Renal pelvis (tissue), 12 donors: ENCODE measurements at places on chromosomes 5 and 9.

GRCh38 chr5:139711067-139711905 lies 63.1 kb downstream of the CXXC5 start:
- no peak for DNase-seq

GRCh38 chr5:51302343-51302742 lies 80.9 kb upstream of the ISL1 start:
- no peak for DNase-seq

- no peak for DNase-seq
Observed at GRCh38 chr9:132000659-132001058, 79.0 kb downstream of the MED27 start.

GRCh38 chr9:71685394-71685793 lies 82.9 kb downstream of the CEMIP2 start:
- DNase-seq: no peak

DNA sequence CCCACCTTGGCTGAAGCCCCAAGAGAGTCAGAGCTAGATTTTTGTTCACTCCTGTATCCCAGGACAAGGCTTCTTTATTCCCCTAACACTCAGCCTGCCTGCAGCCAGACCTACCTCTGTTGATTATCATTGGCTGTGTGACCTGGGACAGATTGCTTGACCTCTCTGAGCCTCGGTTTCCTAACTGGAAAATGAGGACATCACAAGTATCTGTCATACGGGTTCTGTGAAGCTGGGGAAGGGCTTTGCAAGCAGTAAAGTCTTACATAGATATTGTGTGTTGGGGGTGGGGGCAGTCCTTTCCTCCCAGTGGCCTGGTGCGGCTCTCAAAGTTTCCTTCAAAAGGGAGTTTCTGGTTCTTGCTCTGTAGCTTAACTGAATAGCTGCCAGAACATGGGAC lies 2.5 kb upstream of the NEK6 start:
- DNase-seq: no peak

GRCh38 chr5:2184563-2185540 lies 302.1 kb upstream of the IRX4 start:
- DNase-seq: no peak

GRCh38 chr5:112061666-112062065 lies 304.7 kb upstream of the NREP start:
- no peak for DNase-seq

DNA sequence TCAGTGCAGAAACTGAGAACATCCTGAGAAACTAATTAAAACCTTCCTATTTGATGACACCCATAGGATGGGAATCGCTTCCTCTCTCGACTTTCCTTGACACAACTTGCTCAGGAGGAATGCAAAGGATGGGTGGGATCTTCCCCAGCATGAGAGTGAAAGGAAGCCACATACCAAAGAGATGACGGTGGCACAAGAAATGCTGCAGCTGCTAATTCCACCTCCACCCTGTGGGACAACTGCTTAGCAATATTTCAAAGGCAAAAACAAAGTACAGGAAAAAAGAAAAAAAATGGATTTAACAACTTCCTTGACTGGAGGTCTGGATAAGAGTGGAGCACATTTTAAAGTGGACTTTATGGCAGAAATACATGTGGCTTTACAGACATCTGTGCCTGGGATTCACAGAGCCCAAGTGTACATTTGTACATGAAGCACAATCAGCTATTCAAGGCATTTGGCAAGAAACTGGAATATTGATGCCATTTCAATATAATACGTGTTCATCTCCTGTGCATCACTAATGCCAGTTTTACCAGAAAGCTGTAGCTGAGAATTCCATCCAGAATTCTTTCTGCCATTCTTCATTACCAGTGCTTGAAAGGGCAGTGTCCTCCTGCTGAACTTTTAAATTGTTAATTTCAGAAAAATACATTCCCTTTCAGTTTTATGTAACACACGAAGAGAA lies 359.2 kb upstream of the ACTBL2 start:
- DNase-seq: peak; percentile 51

DNA sequence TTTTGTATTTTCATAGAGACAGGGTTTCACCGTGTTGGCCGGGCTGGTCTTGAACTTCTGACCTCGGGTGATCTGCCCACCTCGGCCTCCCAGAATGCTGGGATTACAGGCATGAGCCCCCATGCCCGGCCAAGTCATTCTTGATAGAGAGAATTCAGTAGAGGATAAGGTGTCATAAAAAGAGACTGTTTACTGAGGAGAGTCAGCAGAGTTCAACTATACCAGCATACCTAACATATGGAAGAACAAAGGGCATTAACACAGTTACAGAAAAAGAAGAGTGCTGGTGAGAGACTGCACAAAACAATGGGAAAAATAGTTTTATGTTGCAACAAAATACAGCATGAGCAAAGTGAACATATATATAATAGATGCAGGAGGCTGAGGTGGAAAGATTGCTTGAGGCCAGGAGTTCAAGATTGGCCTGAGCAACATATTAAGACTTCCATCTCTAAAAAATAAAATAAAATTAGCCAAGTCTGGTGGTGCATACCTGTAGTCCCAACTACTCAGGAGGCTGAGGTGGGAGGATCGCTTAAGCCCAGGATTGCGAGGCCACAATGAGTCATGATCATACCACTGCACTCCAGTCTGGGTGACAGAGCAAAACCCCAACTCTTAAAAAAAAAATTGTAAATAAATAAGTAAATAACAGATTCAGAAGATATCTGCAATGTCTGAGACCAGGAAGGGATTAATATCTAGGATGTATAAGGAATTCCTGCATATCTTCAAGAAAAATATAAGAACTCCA lies 19.5 kb downstream of the B4GALT1 start:
- no peak for DNase-seq

- DNase-seq: no peak
Observed at GRCh38 chr9:73239570-73240265, 88.1 kb downstream of the ANXA1 start.

DNA sequence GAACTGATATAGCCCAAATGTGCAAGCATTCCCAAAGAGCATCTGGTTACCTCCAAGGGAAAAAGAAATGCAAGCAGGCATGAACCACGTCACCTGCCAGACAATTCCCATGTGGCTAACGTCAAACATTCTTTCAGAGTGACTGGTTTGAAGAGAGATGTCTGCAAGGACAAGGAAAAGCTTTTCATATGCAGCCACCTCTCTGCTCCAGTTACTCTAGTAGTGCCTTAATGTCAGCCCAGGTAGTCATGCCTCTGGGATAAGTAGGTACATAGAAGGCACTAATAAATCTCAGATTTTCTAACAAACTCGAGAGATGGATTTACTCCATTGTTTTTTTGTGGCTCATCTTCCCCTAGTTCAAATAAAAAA lies 96.8 kb upstream of the IFNK start:
- DNase-seq: no peak

- DNase-seq: no peak
Observed at GRCh38 chr9:100072805-100073204, 26.0 kb downstream of the ERP44 start.

- no peak for DNase-seq
Observed at GRCh38 chr9:34610434-34611206, 1.3 kb downstream of the RPP25L start.

DNA sequence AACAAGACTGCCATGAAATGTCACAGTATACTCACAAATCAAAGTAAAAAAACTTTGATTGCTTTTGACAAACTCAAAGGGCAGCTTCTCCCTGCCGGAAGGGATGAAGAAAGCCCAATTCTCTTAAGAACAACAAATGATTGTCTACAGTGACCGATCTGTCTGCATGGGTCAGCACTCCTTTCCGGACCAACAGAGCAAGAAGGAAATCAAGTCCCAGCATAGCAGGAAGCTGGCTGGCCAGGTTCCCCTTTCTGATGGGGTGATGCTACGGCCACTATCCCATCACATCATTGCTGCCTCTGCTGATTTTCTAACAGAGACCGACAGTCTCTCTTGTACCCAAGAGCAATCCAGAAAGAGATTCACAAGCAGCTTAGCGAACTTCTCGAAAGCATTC lies 692 bp downstream of the C1QTNF3 start:
- peak; percentile 66 for DNase-seq

DNA sequence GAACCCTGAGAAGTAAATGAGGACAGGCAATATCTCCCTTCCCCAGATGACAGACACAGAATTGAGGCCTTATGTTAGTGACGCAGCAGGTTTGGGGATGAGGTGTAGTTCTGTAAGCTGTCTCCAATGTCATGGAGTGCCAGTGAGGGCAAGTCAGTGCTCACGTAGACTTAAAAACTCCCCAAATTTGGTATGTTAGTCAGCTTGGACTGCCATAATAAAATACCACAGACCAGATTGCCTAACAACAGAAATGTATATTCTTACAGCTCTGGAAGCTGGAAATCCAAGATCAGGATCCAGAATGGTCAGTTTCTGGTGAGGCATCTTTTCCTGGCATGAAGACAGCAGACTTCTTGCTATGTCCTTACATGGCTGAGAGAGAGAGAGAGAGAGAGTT lies 14.9 kb downstream of the FOXI1 start:
- no peak for DNase-seq

DNA sequence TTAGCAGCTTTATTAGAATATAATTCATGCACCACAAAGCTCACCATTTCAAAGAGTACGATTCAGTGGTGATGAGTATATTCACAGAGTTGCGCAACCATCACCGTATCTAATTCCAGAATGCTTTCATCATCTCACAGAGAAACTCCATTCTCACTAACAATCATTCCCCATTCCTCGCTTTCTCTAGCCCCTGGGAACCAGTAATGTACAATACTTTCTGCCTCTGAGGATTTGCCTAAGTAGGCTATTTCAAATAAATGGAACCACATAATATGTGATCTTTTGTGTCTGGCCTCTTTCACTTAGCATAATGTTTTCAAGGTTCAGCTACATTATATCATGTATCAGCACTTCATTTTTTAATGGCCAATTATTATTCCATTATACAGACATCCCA lies 145.1 kb upstream of the ADAMTS16 start:
- no peak for DNase-seq

GRCh38 chr5:59079622-59080620 lies 497.0 kb downstream of the RAB3C start:
- DNase-seq: no peak

GRCh38 chr9:130165579-130165978 lies 6.6 kb upstream of the NCS1 start:
- DNase-seq: no peak

GRCh38 chr9:37840560-37841194 lies 40.1 kb downstream of the DCAF10 start:
- no peak for DNase-seq

DNA sequence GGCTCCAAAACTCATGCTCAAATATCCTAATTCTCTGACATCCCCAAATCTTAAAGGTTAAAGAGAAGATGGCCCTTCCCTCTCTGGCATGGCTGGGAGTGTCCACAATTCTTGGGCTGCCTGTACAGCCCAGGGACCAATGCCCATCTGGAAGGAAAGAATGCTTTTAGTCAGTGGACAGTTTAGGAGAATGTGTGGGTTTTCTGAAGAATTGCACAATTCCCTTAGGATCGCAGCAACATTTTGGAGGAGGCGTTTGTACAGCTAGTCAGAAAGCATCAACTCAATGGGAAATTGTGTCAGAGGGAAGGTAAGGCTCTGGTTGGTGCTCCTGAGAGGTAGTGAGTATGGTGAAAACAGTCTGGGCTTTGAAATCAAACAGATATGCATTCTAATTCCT lies 15.0 kb downstream of the FAM193B start:
- DNase-seq: no peak

DNA sequence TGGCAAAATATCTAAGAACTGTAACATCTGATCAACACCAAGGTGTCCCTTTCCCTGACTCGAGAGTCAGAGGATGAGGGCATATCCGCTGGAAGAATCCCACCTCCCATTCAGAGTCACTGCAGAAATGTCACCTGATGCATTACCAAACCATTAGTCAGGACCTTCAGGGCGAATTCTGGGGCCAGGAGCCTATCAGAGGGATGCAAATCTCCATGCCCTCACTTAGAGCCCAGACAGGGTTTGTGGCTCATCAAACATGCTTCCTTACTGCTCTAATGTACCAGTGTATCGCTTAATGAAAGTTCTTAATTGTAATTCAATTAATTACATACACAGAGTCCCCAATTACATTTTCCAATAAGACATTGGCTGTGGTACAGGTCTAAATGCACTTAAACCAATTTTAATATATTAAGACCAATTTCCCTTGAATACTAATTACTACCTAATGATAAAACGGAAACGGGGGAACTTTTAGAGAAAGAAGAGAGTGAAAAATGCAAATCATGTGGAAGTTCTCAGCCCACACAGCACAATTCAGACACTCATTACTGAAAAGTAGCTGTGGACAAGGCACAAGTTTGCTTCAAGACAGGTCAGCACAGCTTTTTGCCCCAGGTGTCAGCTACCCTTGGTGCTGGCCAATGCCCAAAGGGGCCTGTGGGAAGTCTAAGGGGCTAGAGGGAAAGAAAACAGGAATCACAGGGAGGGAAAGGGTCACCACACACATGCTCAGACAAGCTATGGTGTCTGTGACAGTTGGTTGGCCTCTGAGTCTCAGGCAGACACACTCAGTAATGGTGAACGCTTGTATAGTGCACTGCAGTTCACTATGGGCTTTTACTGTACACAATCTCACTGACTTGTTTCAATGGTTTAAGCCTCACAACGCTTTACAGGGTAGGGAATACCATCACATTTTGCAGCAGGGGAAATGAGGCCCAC lies 211.6 kb downstream of the MAPKAP1 start:
- DNase-seq: no peak

DNA sequence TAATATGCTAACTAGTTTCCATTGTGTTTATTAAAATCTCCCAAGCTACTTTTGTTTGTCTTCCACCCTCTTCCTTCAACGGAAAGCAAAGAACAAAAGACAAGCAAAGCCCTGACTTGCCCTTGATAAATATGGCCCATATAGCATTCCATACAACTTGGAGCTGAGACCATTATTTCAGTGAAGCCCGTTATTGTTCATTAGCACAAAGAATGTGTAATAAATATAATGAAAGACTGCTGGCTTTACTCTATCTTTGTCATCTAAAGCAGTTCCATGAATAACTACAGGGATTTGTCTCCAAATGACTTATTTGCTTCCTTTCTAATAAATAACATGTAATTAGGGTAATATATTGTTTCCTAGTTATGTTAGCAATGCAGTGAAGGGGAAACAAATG lies 270.7 kb upstream of the TLE4 start:
- DNase-seq: peak; percentile 61

GRCh38 chr5:91291628-91292569 lies 91.2 kb downstream of the ARRDC3 start:
- no peak for DNase-seq

- DNase-seq: no peak
Observed at GRCh38 chr5:94407023-94407422, 211.4 kb downstream of the KIAA0825 start.

DNA sequence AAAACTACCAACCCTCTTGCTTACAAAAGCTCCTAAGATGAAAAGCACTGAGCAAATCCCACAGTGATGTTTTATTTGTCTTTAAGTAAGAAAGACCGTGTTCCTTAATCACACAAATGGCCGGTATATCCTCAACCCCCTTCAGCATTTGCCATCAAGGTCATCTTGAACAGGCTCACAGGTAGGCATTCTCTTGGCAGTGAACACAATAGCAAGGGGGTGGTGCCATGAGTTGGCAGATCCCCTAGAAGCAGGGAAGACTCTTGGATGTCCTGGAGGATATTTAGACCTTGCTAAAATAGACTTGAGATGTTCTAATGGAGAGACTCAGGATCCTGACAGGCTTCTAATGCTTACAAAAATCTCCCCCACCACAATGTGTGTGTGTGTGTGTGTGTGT lies 323.0 kb downstream of the SPOCK1 start:
- no peak for DNase-seq

- DNase-seq: no peak
Observed at GRCh38 chr5:54882101-54882500, 103.3 kb downstream of the ESM1 start.
